ENCODE measurements at places on chromosomes 13 and 19.
A peak's percentile ranks its signal among the peaks of the same experiment; 100 is the strongest.

- DNase-seq: no peak
These were observed 6.2 kb downstream of the SARS2 start for GRCh38 chr19:38924388-38924787.

- DNase-seq: no peak
These were observed 218.5 kb upstream of the TSHZ3 start for GRCh38 chr19:31567776-31568175.

GRCh38 chr19:27738569-27739193 lies 1474.3 kb downstream of the UQCRFS1 start:
- no peak for DNase-seq

DNA sequence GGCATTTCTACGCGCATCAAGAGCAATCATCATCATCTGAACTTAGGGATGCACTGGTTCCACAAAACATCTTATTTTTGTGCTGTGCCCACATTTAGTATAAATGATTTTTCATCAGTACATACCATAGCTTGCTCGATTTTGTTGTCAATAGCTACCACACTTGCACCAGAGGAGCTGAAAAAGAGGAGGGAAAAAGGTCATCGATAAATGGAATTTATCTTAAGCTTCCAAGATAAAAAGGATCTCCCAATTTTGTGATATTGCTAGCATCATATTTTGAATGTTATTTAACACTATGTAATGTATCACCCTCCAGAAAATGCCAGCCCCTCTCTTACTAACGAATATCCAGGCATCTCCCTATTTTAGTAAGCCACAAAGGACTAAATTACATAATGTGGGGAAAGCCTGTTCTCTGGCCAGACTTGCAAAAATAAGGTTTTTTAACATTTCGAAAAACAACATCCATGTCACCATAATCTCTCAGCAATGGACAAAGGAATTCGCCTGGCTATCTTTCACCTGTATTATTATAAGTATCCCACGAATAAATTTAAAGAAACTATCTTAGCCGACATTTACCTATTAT lies 62.4 kb downstream of the SERP2 start:
- no peak for DNase-seq

- no peak for DNase-seq
These were observed 1.1 kb downstream of the DACH1 start for GRCh38 chr13:71865874-71866334.

- DNase-seq: no peak
These were observed 5.5 kb downstream of the CNMD start for GRCh38 chr13:52734075-52734623.

- no peak for DNase-seq
These were observed 6.9 kb downstream of the MYADM start for GRCh38 chr19:53874606-53874990.

GRCh38 chr13:48488995-48489394 lies 43.9 kb downstream of the RCBTB2 start:
- DNase-seq: no peak

- peak; percentile 84 for DNase-seq
These were observed 121.8 kb downstream of the KCTD12 start for GRCh38 chr13:76764429-76764828.

DNA sequence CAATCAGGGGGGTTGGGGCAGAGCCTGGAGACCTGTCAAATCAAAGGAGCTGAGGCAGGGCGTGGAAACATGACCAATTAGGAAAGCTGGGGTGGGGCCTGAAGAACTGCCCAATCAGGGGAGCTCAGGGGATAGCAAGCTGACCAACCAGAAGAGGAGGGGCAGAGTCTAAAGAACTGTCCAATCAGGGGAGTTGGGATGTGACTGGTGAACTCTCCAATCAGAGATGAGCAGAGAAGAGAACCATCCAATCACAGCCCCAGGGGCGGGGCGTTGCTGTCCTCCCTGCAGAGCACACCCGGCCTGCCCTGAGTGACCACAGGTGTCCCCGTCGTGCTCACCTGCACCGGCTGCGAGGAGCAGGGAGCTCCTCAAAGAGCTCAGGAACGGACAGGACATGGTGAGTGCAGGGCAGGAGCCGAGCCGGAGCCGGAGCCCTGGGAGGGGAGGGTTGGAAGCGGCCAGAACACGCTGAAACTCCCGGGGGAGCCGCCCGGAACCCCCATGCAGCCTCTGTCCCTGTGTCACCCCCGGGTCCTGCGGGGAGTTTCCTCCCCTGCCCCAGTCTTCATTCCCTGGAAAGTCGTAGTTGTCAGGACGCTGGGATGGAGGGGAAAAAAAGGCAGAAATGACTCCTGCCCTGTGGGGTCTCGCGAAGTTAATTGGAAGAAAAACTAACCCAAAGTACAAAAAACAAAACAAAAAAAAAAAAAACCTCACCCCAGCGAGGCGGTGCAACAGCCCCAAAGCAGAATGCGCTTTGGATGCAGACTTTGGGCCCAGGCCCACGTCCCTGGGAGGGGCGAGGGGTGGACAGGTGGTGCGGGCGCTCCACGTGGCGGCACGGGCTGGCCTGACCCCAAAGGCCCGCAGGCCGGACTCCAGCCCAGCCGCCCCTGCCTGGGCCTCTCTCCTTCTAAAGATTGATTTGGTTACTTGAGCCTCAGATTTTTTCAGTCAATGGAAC lies at the start of gene ZNF556:
Gene ZNF556 (plus strand): TSS at position 311 of the 967 bp plus-strand sequence. CDS start 87 bp downstream, at position 398.
- DNase-seq: no peak

GRCh38 chr13:94717916-94718315 lies 5.6 kb upstream of the SOX21 start:
- no peak for DNase-seq

GRCh38 chr13:53206455-53206854 lies 177.8 kb downstream of the OLFM4 start:
- DNase-seq: no peak

GRCh38 chr13:100860866-100861265 lies 186.3 kb upstream of the TMTC4 start:
- no peak for DNase-seq

- peak; percentile 76 for DNase-seq
These were observed 17.6 kb downstream of the NOVA2 start for GRCh38 chr19:45955905-45956608.

DNA sequence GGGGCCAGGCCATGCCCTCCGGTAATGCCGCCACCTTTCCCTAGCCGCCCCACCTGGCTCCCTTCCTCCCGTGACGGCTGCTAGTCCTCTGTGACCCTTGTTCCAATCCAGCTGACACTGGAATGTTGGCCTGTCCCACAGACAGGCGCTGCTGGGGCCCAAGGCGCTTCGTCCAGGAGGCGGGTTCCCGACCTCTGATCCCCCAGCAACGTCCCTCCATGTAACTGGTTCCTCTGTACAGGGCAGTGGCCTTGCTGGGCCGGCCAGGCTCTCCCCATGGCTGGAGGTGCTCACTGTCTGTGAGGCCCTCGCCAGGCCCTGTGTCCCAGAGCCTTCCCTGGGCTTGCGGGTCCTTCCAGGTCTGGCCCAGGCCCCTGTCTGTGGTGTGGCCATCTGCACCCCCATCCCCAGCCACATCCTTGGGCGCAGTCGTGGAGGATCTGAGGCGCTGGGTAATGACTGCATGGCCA lies 6.8 kb upstream of the GRIN3B start:
- no peak for DNase-seq

GRCh38 chr13:91668866-91669495 lies 270.6 kb downstream of the GPC5 start:
- DNase-seq: no peak

DNA sequence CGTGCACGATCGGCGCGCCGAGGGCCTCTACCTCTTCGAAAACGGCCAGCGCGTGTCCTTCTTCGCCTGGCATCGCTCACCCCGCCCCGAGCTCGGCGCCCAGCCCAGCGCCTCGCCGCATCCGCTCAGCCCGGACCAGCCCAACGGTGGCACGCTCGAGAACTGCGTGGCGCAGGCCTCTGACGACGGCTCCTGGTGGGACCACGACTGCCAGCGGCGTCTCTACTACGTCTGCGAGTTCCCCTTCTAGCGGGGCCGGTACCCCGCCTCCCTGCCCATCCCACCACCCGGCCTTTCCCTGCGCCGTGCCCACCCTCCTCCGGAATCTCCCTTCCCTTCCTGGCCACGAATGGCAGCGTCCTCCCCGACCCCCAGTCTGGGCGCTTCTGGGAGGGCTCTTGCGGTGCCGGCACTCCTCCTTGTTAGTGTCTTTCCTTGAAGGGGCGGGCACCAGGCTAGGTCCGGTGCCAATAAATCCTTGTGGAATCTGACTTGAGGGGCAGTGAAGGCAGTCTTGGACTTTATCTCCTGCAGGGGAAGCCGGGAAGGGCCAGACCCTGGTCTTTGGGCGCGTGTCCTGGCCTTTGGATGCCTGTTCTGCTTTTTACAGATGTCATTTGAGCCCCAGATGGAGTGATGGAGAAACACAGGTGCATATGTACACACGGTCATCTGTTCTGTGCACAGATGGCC lies 2.2 kb downstream of the CLEC11A start:
- DNase-seq: no peak

- no peak for DNase-seq
These were observed 232.6 kb downstream of the UQCRFS1 start for GRCh38 chr19:28980236-28980868.

DNA sequence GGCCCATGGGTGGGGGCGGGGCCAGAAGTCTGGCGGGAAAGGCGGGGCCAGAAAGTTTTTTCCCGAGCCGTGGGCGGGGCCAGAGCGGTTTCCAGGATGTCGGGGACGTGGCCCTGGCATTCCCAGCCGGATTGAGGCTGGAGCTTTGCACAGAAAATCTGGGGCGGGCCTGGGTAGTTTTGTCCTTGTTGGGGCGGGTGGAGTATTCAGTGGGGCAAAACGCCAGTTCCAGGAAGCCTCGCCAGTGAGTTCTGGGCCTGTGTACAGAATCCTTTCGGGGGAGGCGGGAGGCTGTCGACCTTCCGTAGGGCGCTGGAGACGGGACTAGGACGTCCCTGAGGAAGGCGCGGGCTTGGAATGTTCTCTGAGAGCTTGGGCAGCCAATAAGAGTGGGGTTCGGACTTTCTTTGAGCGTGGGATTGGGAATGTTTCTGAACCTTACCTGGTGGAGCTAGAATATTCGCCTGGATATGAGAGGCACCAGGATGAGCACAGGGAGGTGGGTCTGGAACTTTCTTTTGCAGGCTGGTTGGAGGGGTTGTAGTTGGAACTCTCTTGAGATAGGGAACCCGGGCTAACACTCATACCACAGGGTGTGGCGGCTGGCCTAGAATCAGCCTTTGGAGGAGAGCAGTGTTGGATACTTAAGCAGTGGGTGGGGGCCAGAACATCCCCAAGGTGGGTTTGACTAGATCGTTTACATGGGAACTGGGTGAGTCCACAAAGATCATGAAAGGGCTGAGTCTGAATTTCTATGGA lies 1.3 kb downstream of the CCDC9 start:
- no peak for DNase-seq

DNA sequence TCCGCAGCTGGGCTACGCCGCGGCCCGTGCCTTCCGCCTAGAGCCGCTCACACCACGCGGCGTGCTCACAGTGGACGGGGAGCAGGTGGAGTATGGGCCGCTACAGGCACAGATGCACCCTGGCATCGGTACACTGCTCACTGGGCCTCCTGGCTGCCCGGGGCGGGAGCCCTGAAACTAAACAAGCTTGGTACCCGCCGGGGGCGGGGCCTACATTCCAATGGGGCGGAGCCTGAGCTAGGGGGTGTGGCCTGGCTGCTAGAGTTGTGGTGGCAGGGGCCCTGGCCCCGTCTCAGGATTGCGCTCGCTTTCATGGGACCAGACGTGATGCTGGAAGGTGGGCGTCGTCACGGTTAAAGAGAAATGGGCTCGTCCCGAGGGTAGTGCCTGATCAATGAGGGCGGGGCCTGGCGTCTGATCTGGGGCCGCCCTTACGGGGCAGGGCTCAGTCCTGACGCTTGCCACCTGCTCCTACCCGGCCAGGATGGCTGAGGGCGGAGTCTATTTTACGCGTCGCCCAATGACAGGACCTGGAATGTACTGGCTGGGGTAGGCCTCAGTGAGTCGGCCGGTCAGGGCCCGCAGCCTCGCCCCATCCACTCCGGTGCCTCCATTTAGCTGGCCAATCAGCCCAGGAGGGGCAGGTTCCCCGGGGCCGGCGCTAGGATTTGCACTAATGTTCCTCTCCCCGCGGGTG lies 7.4 kb downstream of the DBP start:
- no peak for DNase-seq

DNA sequence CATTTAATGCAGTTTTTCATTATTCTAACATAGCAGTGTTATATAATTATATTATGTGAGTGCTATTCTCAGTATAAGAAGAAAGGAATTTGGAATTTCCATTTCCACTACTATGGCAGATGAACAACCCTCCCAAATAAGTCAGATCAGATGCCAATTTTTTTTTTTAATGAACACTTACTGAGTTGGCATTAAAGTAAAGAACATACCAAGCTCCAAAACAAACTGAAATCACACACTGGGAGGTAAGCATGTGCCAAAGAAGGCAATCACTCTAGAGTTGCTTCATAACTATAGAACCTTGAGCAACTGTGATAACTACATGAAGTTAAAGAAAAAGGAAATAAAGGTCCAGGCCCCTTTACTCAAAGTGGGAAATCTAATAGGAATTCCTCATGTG lies 90.3 kb downstream of the RNF17 start:
- no peak for DNase-seq
